ENCODE measurements at places on chromosomes 7 and 10. TPM values are rescaled to one million over a fixed set of nuclear protein-coding genes. Genes with fewer than 3 reads are reported as not detected.

DNA sequence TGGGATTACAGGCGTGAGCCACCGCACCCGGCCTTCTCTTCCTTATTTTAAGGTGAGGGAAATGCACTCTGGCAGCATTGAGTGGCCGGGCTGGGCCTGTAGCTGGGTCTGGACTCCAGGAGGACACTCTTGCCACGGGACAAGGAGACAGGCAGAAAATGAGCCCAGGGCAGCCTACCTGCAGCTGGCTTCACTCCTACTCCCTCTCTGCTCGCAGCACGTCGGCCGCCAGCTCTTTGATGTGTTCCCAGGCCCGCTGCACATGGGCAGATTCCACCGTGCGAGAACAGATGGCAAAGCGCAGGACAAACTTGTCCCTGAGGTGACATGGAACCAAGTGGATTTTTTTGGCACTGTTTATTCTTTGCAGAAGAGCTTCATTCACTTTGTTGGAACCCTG, 12.9 kb upstream of the FIGNL1 start:
- DNase-seq, result no peak

Gene VWDE
- total RNA-seq, result 1.3 TPM

DNA sequence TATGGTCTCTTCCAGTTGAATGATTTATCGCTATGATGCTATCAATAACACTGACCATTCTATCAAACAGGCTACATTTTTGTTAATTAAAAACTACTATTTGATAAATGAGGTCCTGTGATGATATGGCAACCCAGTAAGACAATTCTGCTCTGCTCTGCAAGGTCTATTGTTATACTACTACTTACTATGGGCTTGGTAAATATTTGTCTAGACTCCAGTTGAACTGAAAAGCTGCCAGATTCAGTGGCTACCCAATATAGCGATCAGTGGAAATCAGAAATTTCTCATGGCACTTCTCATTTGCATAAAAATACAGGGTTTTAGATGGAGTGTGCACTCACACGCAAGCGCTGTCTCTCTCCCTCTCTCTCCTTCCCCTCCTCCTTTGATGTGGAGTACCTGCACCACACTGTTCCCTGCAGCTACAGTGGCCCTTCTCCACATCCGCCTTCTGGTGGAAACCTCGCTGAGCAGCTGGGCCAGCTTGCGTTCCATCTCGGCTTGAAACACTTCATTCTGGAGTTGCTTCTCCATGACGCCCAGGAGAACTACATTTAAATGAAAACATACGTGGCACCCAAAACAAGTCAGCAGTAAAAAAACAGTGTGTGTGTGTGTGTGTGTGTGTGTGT, 77.9 kb downstream of the KIAA1549 start:
- DNase-seq, result no peak

Gene ASAH2
- 2.2 TPM for total RNA-seq

DNA sequence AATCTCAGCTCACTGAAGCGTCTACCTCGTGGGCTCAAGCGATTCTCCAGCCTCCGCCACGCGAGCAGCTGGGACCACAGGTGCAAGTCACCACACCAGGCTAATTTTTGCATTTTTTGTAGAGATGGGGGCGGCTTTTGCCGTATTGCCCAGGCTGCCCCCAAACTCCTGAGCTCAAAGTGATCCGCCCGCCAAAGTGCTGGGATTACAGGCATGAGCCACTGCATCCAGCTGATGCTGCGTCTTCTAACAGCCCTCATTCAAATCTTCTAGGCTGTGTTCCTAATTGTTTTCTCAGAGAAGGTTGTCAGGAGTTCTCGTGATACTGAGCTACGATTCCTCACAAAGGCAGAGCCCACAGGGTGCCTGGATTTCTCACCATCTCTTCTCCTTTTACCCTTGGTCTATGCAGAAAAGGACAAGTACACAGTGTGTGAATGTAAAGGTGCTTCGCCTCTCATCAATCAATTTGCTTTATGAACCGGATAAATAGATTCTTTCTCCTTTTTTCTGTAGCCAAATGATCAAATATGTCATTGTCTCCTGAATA, 247.3 kb upstream of the PTN start:
- DNase-seq, result no peak

DNA sequence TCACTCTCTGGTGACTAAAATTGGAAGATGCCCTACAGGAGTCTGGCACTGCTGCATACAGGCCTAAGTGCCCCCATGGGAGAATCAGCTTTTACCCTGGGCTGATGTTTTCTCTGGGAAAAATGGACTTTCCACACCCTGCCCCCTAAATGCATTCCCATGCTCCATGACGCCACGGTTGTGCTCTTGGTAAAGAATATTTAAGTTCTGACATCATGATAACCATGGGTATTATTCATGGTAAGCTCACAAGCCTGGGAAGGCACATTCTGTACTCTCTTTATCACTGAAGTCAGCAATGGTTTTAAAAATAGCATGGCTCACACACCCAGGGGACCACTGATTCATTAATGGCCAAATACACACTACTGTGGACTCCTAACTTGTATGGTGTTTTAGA, 43.4 kb downstream of the HIPK2 start:
- no peak for DNase-seq

GRCh38 chr7:93562106-93562505, 12.4 kb downstream of the CALCR start:
- DNase-seq, result no peak

GRCh38 chr10:90751107-90751997, 106.5 kb downstream of the HTR7 start:
- no peak for DNase-seq

DNA sequence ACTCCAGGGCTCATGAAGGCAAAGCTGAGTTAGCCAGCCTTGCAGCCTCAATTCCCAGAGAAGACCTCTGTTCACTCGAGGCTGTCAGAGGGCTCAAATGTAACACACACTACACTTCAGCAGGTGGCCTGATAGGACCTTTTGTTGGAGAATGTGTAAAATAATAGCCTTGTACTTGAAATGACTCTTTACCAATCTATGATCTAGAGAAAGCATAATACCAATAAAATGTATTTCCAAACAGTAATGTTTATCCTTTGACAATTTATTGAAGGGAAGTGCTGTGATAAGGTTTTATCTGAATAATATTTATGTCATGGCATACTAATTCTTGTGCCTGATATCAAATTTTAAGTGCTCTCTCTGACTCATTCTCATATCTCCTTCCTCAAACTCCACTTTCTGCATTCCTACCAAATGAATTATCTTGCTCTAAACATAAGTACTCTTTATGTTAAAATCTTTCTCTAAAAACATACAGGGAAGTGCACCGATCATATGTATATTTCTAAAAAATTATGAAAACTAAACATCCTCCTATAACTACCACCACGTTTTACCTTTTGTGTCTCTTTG, 20.9 kb downstream of the CYP3A7 start:
- no peak for DNase-seq

Gene SORCS1
- total RNA-seq, result 2.7 TPM

Gene LIPF
- not detected for total RNA-seq

Gene ADAMTS14
- 2.1 TPM for total RNA-seq

DNA sequence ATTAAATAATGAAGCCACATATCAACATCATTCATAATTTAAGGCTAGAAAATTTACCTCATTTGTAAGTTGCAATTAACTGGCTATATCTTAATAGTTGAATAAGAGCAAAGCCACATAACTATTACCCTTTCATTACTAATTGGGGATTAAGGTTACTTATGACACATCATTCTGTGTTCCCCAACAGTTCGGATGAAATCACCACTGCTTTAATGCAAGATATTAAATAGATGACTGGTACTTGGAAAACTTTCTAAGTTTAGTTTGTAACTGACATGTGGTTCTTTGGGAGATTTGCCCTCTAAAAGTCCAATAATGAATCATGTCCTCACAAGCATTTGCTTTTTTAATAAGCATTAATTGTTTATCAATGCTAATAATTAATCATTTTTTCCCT, 109.1 kb downstream of the MTERF1 start:
- no peak for DNase-seq

Gene FOXI2
- not detected for total RNA-seq

- no peak for DNase-seq
These were observed 79.8 kb downstream of the ABI1 start for GRCh38 chr10:26780793-26781601.

- no peak for DNase-seq
These were observed 385.8 kb downstream of the ETV1 start for GRCh38 chr7:13603661-13604060.

- no peak for DNase-seq
These were observed 282.5 kb downstream of the BMPER start for GRCh38 chr7:34187798-34188307.

DNA sequence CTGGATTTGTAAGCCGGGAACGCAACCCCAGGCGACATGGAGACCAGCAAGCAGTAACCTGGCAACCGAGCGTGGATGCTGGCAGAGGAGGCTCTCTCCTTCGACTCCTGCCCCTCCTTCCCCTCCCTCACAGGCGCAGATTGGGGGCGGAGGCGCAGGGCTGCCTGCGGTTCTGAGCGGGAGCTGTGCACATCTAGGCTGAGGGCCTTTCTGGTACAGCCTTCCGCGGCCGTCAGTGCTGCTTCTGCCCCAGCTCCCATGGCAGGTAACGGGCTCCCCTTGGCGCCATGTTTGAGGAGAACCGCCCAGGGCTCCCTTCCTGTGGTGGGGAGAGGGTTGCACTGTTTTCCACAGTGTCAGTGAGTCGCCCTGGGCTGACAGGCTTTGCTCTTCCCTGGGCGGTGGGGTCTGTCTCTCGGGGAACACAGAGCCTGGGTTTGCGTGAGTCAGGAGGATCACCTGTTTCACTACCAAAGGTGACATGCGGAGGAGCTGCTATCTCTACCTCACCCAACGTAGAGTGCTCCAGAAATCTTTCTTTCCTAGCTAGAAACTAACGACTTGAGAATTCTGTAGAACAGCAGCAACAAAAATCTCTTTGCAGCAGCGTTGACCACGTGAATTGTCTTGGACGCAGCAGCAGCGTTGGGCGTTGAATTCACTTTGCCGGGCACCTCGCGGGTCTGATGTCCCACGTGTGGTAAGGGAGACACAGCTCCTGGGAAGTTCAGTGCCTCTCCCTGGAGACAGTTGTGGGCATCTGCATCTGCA, 154.8 kb upstream of the COBL start:
- DNase-seq, result no peak

DNA sequence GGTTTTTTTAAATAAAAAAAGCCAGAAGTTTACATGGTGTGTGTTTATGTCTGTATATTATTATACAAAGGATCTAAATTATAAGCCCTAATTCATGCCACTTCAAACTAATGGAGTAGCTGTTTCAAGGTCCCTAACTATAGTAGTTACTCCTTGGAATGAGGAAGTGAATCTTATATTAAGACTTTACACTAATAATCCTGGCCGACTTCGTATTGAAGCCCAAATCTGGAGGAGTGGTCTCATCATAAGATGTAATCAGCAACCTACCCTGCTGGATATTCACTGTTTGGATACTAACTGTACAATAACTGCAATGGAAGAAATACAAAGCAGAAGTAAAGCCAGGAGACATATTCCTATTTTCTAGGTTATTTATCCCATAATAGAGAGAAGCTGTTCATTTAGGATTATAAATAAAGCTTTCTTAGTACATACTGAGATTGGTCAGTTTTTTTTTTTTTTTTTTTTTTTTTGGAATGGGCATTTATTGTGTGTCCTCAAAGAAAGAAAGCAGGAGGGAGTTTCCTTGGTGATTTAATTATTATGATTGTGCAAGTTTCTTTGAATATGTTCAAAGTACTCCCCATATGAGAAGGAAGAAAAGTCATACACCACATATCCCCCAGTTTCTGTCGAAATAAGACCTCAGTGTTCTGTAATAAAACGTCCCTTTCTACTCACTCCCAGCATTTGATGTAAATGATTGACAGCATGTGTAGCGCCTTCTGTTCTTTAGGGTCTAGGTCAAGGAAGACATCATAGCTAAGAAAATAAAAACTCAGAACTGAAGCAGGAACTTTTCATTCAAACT, 397.8 kb downstream of the EXOC4 start:
- no peak for DNase-seq

Gene JCAD
- total RNA-seq, result 24.7 TPM

DNA sequence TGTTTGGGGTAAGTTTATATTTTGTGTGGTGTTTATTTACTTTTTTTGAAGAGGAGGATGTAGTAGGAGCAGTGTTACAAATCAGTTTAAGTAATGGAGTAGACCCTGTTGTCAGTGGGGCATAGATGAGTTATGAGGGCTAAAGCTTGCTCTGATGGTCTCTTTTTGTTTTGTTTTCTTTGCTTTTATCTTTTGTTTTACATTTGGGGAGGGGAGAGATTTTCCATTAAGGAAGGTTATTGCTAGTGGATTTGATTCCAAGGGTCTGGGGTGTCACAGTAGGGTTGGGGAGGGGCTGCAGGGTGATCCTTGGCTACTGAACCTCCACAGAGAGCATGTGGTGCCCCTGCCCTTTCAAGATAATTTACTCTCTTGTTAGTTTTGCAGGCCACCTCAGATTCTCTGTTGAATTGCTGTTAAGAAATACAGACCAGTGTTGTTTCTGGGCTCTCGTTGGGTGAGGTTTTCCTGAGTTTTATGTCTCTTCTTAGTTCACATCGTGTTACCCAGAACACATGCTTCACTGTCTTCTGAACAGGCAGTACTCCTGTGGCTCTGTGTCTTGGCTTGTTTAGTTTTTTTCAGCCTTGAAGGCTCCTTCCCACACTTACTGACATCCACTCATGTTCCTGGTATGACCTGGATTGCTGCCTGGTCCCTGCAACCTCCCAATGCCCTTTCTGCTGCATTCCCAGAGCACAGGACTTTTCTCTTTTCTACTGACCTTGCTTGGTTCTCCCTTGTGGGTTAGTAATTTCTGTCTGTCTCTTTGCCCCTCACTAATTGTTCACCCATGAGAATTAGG, 4.2 kb downstream of the KIFBP start:
- DNase-seq, result no peak

GRCh38 chr7:31890766-31891165, 179.4 kb downstream of the PDE1C start:
- no peak for DNase-seq

DNA sequence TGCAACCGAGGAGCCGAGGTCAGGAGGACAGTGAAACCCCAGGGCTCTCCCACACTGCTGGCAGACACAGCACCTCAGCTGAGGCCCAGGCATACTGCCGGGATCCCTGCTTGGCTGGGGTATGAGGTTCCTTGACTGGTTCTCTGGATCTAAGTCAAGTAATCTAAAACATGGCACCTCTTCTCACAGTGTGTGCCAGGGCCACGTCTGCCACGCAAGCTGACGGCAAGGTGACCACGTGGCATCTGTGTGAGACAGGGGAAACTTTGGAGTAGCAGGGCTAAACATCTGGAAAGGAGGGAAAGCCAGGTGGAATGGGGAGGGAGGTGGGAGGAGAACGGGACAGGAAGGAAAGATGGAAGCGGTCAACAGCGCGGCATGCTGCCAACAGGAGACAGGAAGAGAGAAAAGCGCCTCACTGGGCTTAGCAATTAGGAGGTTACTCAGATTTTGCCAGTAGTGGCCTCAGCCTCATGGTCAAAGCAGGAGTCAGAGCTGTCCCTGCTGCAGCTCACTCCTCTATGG, 103.7 kb downstream of the CXCL12 start:
- DNase-seq, result no peak
